ENCODE measurements at places on chromosomes 2 and 18.
A peak's percentile ranks its signal among the peaks of the same experiment; 100 is the strongest.

DNA sequence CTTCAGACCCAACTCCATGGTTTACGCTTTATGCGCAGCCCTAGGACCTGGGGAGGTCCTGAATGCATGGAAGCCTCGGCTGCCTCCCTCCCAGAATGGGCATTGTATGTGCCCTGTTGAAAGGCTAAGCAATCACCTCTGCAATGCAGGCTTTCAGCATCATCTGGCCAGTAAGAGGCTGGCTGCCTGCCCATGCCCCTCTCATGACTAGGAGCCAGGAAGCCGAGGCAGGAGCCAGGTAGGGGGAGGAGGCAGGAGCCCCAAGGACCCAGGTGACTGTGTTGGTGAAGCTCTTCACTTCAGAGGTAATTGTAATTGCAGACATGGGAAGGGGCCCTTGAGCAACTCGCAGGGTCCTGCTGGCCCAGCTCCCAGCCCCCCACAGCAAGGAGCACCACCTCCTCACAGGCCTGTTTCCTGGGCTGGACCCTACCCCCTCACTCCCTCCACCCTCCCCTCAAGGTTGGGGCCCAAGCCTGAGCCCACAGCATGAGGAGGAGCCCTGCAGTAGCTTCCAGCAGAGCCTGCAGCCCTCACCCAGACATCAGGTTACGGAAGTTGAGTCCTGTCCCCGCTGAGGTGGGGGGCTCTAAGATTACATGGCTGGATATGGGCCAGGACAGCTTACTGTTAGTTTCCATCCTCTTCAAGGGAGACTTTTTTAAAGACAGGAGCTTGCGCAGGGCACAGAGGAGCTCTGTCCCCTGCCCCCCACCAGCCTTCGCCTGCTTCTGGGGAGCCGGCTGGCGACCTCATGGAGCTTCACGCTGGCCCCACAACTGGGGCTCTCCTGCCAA is 21.9 kb downstream of the CRACDL start:
- peaks cover 5% of the 10 kb centered on the region for H3K4me1 ChIP-seq
- no peak overlapping the region for H3K4me3 ChIP-seq
- no peak overlapping the region for H3K27ac ChIP-seq
- no peaks in the 10 kb centered on the region for H3K27me3 ChIP-seq
- no peak for DNase-seq

DNA sequence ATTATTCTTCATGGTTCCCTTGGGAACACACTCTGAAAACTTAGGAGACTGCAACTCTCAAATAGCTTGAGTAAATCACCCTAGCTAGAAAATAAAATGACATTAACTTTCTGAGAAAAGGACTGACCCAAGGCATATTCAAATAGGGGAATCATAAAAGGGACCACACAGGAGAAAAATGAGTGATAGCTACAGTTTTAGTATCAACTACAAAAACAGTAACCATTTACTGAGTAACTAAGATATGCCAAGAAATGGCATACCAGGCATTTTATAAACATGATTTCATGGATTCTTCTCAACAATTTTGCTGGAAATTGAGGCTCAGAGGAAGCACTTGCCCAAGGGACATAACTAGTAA is 84.5 kb downstream of the AFF3 start:
- no peak overlapping the region for H3K4me3 ChIP-seq
- H3K27ac ChIP-seq: no peak overlapping the region
- no peaks in the 10 kb centered on the region for H3K36me3 ChIP-seq
- H3K27me3 ChIP-seq: no peaks in the 10 kb centered on the region
- no peaks in the 10 kb centered on the region for H3K4me1 ChIP-seq

GRCh38 chr18:136433-136832 is 21.9 kb upstream of the USP14 start:
- H3K27ac ChIP-seq: no peak overlapping the region
- DNase-seq: no peak
- no peaks in the 10 kb centered on the region for H3K4me1 ChIP-seq
- H3K27me3 ChIP-seq: no peaks in the 10 kb centered on the region
- no peak overlapping the region for H3K4me3 ChIP-seq

GRCh38 chr2:171530378-171530777 is 8.1 kb downstream of the CYBRD1 start:
- no peak for DNase-seq
- H3K27ac ChIP-seq: peak overlapping the region; percentile 12
- no peaks in the 10 kb centered on the region for H3K36me3 ChIP-seq
- H3K4me1 ChIP-seq: peaks cover 6% of the 10 kb centered on the region

DNA sequence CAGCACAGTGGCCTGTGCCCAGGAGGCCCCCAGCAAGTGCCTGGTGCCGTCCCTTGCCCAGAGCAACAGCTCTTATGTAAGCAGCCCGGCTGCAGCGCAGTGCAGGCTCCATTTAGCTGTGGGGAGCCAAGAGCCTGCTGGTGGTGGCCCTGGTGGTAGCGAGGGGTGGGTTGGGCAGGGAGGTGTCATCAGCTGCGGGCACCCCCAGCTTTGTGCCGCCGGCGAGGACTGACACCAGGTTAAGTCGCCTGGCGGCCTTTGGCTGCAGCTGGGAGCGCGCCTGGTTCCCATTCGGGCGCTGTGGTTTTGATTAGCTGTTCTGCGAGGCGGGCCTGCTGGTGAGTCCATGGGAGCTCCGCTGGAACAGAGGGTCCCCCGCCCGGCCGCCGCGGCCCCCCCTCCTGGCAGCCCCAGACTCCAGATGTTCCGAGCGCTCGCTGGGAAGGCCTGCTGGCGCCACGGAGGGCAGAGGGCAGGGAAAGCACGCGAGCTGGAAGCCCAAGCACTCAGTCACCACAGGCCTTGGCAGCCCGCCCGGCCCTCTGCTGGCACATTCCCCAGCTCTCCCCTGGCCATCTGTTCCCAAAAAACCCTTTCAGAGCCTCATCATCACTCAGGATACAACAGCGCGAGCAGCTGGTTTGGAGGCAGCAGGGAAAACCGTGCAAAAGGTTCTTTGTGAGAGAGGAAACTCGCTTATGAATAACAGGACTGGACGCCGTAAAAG is 18.4 kb downstream of the ATOH8 start:
- peaks cover 4% of the 10 kb centered on the region for H3K36me3 ChIP-seq
- H3K4me3 ChIP-seq: peak overlapping the region; percentile 30
- peaks cover 30% of the 10 kb centered on the region for H3K4me1 ChIP-seq
- no peaks in the 10 kb centered on the region for H3K27me3 ChIP-seq

DNA sequence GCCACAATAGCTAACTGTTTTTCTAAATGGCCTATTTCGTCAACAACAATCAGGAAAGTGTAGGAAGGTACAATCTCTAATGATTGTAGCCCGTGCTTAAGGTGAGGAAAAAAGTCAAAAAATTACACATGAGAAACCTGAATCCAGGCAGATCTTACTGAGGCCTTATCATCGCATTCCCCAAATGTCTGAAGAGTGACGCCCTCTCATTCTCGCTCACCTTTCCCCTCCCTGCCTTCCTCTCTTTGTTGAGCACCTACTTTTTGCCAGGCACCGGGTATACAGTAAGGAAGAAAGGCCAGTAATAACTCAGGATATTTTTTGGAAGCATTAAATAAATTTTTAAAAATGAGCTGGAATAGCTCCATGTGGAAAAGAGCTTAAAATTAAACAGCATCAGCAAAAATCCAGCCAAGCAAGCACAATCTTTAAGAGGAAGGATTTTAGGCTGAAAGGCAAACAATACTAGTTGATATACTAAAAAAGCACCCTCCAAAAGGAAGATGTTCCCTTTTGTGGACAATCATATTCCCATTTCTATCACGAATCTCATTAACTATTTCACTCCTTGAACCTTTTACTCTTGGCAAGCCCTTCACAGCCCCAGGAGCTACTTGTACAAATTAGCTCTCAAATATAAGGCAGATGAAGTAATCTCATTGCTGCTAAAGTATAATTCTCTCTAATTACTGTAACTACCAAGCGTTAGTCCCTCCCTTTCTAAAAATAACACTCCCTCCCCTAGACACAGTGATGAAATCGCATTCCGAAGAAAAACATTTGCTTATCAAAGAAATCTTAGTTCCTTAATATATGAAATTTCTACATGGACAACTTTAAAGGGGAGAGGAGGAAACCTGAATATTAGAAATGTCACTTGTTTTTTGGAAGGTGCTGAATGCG is 40.0 kb downstream of the STAT1 start:
- peaks cover 39% of the 10 kb centered on the region for H3K36me3 ChIP-seq
- no peaks in the 10 kb centered on the region for H3K27me3 ChIP-seq
- peaks cover 5% of the 10 kb centered on the region for H3K4me1 ChIP-seq
- no peak overlapping the region for H3K4me3 ChIP-seq
- DNase-seq: no peak

DNA sequence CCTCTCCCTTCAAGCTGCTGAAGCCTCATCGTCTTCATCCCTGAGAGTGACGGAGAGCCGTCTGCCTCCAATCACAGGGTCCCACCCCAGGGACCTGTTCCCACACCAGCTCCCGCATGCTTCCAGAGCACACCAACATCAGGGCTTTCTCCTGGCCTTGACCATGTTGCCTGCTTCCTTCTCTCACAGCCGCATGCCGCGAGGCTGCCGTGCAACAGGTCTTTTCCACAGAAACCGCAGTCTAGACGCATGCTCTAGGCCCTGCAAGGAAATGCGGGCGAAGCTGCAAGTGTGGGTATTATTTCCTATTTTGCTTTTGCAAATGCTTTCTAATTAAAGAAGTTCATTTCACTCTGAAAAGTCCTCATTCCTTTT is 277.8 kb downstream of the EIPR1 start:
- H3K27me3 ChIP-seq: no peaks in the 10 kb centered on the region
- H3K4me1 ChIP-seq: no peaks in the 10 kb centered on the region
- H3K4me3 ChIP-seq: no peak overlapping the region
- H3K27ac ChIP-seq: no peak overlapping the region
- no peak for DNase-seq
- H3K36me3 ChIP-seq: no peaks in the 10 kb centered on the region

- no peaks in the 10 kb centered on the region for H3K27me3 ChIP-seq
- no peaks in the 10 kb centered on the region for H3K36me3 ChIP-seq
- no peak overlapping the region for H3K27ac ChIP-seq
These were observed 208.8 kb upstream of the NCKAP5 start for GRCh38 chr2:133776936-133777573.

DNA sequence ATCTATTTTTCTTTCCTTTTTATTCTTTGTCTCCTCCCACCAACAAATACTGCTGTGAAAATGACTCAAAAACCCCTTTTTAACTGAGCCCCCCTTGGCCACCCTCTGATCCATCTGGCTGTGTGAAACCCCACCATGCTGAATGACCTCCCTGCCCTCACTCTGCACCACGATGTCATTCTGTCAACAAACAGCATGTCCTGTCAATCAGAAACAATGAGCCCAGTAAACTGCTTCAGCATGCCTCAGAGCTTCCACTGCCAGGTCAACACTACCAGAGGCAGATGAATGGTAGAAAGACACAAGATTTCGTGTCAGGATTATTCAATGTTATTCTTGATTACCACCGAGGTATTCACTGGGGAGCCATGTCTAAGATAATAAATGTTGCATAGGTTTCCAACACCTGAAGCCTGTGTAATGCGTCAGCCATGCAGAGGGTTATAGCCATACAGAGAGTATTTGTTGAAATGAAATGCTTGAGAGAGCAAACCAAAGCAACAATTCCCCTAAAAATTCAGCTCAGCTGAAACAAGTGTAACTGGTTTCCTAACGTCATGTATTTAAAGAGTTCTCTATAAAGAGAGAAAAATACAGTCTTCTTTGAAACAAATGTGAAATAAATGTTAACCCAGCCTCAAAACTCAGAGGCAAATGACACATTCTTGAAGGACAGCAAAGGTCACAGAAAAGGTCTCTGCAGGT is 76.7 kb downstream of the LRP2 start:
- no peak overlapping the region for H3K4me3 ChIP-seq
- no peaks in the 10 kb centered on the region for H3K36me3 ChIP-seq
- H3K27ac ChIP-seq: no peak overlapping the region
- DNase-seq: no peak
- H3K4me1 ChIP-seq: no peaks in the 10 kb centered on the region

DNA sequence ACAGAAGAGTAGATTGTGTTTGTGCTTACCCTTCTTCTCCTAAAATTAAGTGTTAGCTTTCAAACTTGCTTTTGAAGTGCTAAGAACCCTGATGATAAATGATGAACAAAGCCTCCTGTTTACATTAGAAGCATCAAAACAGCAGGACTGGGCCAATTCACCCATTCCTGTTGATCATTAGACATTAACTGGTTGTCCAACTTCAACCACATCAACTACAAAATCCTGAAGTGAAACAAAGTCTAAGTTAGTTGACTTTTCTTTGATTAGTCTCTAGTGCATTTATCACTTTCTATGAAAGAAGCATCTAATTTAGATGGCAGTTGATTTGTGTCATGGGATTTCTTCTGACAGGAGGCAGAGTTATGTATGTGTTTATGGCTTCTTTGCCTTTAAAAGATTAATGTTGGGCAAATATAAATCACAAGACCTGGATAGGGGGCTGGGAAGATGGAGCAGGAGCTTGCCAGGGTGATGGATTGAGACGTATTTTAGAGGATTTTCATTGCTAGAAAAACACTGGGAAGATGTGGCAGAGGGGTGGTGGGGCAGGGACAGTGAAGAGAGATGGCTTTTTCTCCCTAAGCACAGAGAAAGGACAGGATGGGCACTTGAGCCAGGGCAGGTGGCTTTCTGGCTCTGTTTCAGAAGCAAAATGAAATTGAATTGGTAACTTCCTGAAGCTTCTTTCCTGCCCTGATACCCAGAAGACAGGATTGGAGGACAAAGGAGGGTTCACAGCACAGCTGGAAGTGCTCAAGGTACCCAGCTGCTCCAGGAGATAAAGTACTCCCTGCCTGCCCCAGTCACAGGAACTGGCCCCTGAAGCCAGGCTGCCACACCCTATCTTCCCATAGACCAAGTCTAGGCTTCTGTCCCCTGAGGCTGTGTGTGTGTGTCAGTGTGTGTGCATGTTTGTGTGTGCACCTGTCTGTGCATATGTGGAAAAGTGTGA is 20.5 kb downstream of the GYPC start:
- H3K4me3 ChIP-seq: no peak overlapping the region
- H3K4me1 ChIP-seq: no peaks in the 10 kb centered on the region
- no peaks in the 10 kb centered on the region for H3K27me3 ChIP-seq
- no peaks in the 10 kb centered on the region for H3K36me3 ChIP-seq

GRCh38 chr2:74857725-74858124 is 23.8 kb downstream of the HK2 start:
- no peak overlapping the region for H3K4me3 ChIP-seq
- no peak for DNase-seq
- peaks cover 4% of the 10 kb centered on the region for H3K36me3 ChIP-seq
- H3K27me3 ChIP-seq: no peaks in the 10 kb centered on the region

GRCh38 chr2:44825702-44826101 is 115.8 kb upstream of the SIX3 start:
- peaks cover 4% of the 10 kb centered on the region for H3K27me3 ChIP-seq
- no peak overlapping the region for H3K4me3 ChIP-seq
- H3K36me3 ChIP-seq: no peaks in the 10 kb centered on the region
- no peak for DNase-seq

DNA sequence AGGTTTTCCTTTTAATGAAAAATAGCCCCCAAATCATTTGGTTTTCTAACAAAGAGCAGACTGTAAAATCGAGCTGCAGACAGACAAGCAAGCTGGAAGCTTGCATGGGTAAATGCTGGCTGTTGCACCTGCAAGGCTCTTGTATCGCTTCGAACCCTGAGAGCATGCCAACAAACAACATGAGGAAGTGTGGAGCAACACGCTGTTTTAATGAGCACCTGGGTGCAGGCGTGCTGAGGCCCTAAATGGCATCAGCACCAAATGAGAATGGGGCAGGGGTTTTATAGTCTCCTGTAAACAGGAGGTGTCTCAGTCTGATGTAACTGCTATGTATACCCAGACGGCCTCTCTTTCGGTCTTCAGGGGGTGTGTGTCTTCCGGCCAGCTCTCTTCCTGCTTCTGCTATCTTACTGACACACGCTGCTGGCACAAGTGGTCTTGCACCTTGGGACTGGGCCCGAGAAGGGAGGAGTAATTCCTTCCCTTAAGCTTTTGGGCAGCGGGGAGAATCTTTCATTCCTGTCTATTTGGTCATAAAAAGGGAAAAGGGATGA is 31.9 kb upstream of the CDH2 start:
- no peaks in the 10 kb centered on the region for H3K36me3 ChIP-seq
- no peak overlapping the region for H3K4me3 ChIP-seq
- H3K27me3 ChIP-seq: no peaks in the 10 kb centered on the region
- H3K27ac ChIP-seq: no peak overlapping the region
- no peak for DNase-seq
- peaks cover 4% of the 10 kb centered on the region for H3K4me1 ChIP-seq
